ENCODE measurements at places on chromosomes 7 and 10.

GRCh38 chr7:6554848-6555247, 3.6 kb upstream of the GRID2IP start:
- DNase-seq: no peak

- DNase-seq: no peak
Observed at GRCh38 chr7:158732494-158733219, 28.1 kb upstream of the NCAPG2 start.

DNA sequence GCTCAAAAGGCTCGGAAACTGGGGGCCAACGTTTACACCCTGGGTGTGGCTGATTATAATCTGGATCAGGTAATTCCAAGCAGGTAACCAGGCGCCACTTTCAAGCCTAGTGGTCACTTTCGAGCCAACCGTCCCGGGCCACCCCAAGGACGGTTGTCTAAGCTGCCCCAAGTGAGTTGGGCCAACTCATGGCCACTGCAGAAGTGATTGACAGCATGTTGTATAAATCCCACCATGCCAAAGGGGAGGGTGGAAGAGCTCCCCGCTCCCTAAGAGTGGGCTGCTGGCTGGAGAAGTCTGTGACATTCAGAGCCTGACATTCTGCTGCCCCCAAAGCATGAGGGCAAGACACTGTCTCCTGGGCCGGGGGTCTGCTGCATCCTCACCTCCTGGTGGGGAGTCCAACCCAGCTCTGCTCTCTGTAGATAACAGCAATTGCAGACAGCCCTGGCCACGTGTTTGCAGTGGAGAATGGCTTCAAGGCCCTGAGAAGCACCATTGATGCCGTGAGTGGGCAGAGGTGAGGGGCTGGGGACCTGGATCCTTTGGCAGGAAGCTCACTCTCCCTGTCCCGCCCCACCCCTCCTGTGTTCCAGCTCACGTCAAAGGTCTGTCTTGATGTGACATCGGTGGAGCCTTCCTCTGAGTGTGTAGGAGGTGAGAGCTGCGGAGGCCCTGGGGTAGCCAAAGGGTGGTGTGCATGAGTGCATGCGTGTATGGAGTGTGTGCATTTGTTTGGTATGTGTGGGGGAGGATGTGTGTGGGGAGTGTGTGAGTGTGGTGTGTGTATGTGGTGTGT, 10.8 kb downstream of the ANTXRL start:
- DNase-seq: no peak

DNA sequence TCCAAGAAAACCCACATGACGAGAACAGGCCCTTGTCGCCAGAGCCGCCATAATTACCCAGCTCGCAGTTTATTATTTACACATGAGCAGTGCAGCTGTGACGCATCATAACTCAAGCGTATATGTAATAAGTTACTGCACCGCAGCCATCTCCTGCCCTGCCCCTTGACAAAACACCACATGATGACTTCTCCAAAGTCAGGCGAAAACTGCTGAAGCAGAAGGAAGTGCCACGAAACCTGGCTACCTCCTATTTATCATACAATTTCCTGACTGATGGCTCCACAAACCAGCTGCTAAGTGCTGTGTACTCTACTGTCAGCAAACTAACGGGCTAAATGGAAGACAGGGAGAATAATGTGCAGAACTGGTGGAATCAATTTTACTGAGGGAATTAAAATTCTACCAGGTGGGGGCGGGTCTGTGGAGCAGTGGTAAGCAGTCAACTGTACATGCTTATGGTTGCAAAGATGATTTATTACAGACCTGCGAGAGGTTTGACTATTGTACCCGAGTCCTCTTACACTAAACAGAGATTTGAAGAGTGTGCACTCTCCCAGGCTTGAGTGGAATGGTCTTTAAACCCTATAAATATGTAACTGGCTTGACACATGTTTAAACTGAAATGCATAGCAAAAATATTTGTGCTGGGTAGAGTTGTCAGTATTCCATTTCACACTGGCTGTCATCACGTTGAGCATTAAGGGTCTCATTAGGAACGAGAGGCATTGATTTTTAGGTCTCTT, 156.0 kb downstream of the GLI3 start:
- peak; percentile 77 for DNase-seq

DNA sequence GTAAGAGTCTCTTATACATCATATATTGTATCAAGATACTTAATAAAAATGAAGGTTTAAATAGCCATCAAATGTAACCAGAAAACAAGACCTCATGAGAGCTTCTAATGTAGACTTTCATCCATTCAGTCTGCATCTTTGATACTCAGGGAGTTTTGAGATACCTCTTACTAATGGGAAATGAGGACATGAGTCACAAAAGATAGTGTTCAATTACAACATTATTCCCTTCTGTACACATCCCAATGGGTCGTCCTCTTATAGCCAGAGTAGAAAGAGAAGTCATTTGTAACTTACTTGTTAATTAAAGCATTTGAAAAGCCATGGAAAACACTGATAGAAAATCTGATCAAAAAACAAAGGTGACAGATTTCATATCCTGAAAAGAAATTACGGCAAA, 19.4 kb downstream of the SHTN1 start:
- peak; percentile 14 for DNase-seq

DNA sequence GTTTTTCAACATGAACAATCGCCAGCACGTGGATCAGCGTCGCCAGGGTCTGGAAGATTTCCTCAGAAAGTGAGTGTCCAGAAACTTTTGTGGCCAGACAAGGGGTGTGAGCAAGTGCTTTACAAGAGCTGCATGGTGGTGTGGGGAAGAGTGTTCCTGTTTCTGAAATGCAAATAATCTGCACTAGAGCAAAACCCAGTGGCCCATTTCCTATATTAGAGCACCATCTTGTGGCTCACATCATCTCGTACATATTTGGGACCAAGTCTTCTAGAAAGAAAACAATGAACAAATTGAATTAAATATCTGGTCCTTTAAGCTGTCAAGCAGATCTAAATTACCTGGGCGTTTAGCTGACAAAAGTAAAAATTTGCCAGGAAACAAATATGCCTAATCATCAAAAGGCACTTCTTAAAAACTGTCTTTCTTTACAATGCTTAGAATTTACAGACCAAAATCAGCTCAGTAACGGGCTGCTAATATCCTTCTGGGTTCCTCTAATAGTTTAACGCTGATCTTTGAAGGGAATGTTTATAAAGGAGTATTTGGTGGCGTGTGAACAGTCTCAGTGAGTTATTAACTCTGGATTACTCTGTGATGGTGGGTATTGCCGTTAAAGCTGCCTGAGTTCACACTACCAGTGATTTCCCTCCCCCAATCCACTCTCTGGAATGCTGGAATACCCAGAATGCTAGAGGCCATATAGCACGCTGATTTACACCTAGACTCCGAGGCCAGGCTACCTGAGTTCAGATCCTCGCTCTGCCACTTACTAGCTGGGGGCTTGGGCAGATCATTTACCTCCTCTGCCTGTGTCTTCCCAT, 73.6 kb downstream of the SNX10 start:
- peak; percentile 82 for DNase-seq

DNA sequence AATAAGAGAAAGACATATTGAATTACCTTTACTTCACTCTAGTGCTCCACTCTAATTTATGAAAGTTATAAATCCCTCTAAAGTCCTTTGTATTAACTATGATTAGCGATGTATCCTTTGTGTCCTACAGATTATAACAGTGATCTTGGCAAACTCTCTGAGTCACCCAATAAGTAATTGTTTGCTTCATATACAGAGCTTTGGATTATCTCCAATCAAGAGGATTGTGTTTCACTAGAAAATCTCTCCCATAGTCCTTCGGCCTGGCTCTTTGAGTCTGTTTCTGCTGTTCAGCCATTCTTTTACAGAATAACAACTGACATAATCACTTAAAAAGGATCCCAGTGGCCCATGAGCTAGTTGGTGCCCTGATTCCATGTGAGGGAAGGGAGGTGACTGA, 9.5 kb downstream of the LMOD2 start:
- peak; percentile 38 for DNase-seq

- DNase-seq: no peak
Observed at GRCh38 chr7:44980393-44981034, 1.7 kb upstream of the MYO1G start.

DNA sequence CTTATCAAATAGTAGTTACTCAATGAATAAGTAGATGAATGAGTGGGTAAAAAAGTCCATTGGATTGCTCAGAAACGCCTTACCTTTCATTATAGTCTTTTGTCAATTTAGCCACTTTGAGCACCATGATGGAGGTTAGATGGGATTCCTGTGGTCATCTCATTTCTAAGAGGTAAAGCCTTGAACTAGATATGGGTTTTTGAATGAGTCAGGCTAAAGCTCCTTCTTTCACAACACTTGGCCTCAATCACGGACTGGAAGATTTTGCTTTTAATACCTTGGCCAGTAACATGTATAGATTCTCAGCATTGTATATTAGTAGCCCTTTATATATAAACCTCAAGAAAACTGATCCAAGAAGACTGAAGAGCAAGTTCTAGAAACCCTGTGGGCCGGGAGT, 99.7 kb upstream of the CCDC6 start:
- DNase-seq: no peak

- DNase-seq: no peak
Observed at GRCh38 chr10:215444-215843, 80.2 kb downstream of the ZMYND11 start.

DNA sequence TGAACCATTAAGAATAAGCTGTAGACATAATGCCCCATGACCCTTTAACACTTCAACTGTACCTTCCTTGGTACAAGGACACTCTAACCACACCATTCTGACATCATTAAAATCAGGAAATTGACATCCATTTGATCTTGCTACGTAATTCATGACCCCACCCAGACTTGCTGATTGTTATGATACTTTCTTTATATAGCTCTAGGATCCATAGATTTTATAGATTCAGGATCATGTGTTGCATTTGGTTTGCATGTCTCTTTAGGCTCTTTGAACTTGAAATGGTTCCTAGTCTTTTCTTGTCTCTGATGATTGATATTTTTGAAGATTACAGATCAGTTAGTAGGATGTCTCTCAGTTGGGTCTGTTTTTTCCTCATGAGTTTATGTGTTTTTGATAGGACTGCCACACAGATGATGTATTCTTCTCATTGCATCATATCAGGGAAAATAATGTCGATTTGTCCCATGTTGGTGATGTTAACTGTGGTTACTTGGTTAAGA, 13.5 kb downstream of the CCM2 start:
- DNase-seq: no peak

- DNase-seq: peak; percentile 70
Observed at GRCh38 chr7:4837041-4837802, 24.6 kb downstream of the PAPOLB start.

DNA sequence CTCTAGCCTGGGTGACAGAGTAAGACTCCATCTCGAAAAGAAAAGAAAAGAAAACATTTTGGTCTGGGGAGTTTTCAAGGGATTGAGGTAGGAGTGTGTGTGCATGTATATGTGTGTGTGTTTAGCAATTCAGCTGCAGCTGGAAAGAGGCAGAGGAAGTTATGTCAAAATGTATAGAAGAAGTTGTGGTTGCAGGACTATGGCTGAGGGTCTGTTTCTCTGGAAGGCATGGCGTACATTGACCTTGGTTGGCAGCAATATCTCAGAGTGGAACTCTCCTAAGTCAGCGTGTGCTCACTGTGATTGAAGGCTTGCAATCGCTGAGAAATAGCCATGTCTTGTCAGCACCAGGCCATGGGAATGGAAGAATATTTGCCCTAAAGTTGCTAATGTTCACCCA, 28.6 kb upstream of the RHBDD2 start:
- no peak for DNase-seq

DNA sequence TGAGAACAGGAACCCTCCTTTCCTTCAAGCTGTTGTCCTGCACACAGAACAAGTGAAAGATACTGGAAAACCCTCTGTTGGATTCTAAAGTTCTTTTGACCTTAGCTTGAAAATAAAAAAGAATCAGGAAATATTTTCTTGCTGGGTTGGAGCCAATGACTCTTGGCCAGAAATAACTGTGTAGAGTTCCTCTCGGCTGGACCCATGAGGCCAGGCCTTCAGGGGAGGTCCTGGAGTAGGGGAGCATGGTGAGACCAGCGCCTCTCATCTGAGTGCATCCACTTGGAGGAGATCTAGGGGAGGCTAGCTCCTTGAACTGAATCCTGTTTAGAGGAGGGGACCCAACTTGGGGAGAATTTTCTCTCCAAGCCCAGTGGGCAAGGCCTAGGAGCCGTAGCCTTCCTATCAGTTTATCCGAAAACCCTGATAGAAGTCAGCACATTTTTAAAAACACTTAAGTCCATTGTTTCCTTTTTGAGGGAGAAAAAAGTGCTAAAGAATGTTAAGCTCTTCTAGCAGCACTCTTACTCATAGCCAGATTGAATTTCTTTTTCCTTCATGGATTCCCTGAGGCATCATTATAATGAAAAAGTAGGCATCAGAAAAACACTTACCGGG, 635.7 kb upstream of the ANKRD30A start:
- DNase-seq: no peak

- no peak for DNase-seq
Observed at GRCh38 chr7:22586101-22586785, 86.3 kb upstream of the STEAP1B start.

- no peak for DNase-seq
Observed at GRCh38 chr10:112208292-112208691, 24.7 kb upstream of the GPAM start.

- no peak for DNase-seq
Observed at GRCh38 chr10:92699193-92699517, 9.4 kb downstream of the HHEX start.

DNA sequence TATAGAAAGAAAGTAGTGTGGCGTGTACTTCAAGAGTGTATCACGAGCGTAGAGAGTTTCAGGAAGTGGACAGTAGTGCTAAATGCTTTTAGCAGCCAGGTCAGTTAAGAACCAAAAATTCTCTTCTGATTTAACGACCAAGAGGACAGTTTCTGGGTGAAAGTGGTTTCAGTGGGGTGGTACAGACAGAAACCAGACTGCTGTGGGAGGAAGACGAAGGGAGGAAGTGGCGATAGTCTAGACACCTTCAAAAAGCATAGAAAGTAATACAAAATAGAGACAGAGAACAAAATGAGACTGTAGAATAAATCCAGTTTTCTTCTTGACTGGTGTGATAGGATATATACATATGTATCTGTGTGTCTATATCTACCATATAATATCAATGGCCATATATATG, 93.5 kb downstream of the MBL2 start:
- no peak for DNase-seq

DNA sequence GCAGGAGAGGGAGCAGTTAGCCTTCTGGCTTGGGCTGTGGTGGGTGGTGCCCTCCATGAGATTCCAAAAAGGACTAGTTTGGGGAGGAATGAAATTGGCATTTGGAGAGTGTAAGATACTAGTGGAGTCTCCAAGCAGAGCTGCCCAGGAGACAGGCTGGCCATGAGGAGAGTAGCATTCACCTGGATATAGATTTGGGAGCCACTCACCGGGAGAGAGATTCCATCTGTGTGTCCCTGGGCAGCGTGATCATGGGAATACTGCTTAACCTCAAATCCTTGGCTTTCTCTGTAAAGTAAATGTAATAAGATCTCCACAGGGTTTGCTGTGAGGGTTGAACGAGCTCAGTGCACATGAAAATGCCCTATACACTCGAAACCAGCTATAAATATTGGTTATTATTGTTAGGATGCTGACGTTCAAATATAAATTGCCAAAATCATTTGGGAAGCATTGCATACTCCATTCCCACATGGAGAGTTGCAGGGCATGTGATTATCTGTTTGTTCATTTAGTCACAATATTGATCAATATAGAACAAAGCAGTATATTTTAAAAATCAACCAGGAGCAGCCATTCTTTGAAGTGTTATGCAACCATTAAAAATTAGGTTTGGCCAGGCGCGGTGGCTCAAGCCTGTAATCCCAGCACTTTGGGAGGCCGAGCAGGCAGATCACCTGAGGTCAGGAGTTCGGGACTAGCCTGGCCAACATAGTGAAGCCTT, 143.7 kb downstream of the CUX1 start:
- DNase-seq: no peak

- no peak for DNase-seq
Observed at GRCh38 chr7:25303281-25304181, 75.2 kb upstream of the NPVF start.
